ENCODE measurements at places on chromosomes 4 and X. TPM values are rescaled to one million over a fixed set of nuclear protein-coding genes. Genes with fewer than 3 reads are reported as not detected.

Gene ATOH1
- not detected for total RNA-seq

Gene LRIT3
- total RNA-seq = 0.15 TPM

Gene HMX1
- not detected for total RNA-seq

Gene COL4A6
- not detected for total RNA-seq

Gene TMSB15A
- total RNA-seq = 0.54 TPM

Gene SYTL5
- total RNA-seq = not detected

Gene NXF2
- total RNA-seq = not detected

Gene CPE
- total RNA-seq = not detected
